Right lung (tissue), 10 donors: ENCODE measurements at places on chromosomes 3 and 15.

DNA sequence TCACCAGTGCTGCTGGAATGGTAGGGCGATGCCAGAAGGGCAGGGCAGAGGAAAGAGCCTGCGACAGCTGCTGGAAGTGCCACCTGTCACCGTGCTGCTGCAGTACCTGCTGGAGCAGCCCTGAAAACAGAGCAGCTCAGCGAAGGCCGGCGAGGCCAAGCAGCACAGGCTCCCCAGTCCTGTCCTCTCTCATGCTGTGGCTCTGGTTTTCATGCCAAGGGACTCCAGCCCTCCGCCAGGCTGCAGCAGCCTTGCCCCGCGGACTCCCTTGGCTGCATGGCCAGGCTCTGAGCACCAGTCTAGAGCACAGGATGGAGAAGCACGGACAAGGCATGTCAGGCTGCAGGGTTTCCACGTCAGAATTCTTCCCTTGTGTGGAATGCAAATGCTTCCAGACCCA lies 43.9 kb downstream of the ADCY5 start:
- DNase-seq = no peak

GRCh38 chr3:112303764-112304325 lies 9.8 kb upstream of the SLC9C1 start:
- no peak for DNase-seq

- no peak for DNase-seq
Measured at GRCh38 chr15:60644903-60645302, 166.0 kb upstream of the ICE2 start.

- DNase-seq = peak; percentile 13
Measured at GRCh38 chr15:72968531-72968922, 83.7 kb upstream of the NEO1 start.

GRCh38 chr3:123586131-123586530 lies 1.3 kb upstream of the HACD2 start:
- DNase-seq = peak; percentile 13

DNA sequence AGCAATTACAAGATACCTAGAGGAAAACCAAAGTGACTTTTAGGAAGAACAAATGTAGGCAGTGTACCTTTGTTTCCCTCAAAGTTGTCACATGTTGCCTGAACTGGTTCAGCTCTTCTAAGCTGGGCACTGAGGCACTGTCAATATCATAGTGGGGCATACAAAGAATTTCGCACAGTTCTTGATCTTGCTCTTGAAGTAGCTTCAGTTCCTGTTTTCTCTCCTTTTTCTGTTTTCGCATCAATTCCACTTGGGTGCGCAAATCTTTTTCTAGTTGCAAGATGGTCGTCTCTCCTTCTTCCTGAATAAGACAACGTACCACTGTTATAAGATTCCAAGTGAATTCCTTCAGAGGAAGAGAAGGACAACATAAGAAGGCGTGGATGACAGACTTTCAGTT lies 12.7 kb downstream of the PRC1 start:
- no peak for DNase-seq

- no peak for DNase-seq
Measured at GRCh38 chr15:83498801-83499200, 51.7 kb downstream of the SH3GL3 start.

GRCh38 chr15:86384186-86384585 lies 304.5 kb downstream of the AGBL1 start:
- DNase-seq = no peak

DNA sequence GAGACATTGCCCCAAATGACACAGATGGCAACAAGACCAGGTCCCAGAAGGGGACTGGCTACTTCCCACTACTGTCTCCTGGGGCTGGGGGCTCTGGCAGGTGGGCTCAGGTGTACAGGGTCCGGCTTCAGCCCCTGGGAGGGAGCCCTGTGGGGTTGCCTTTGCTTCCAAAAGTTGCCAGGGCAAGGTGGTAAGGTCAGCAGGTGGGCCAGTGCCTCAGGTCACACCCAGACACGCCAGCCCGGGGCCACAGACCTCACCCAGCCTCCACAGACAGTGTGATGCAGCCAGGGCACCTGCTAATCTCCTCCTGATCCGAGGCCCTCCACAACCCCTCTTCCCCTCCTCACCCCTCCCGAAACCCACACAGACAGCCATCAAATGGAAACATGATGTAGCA lies 7.5 kb downstream of the OXTR start:
- DNase-seq = no peak

GRCh38 chr15:45121020-45121419 lies 6.9 kb downstream of the DUOXA2 start:
- DNase-seq = no peak

GRCh38 chr3:147816752-147817151 lies 407.6 kb downstream of the ZIC1 start:
- DNase-seq = peak; percentile 36

GRCh38 chr3:97823046-97824004 lies 1.5 kb downstream of the CRYBG3 start:
- DNase-seq = peak; percentile 10

- no peak for DNase-seq
Measured at GRCh38 chr15:43126356-43126755, 7.0 kb upstream of the TMEM62 start.

- no peak for DNase-seq
Measured at GRCh38 chr3:32531010-32531647, 28.5 kb upstream of the CMTM6 start.

DNA sequence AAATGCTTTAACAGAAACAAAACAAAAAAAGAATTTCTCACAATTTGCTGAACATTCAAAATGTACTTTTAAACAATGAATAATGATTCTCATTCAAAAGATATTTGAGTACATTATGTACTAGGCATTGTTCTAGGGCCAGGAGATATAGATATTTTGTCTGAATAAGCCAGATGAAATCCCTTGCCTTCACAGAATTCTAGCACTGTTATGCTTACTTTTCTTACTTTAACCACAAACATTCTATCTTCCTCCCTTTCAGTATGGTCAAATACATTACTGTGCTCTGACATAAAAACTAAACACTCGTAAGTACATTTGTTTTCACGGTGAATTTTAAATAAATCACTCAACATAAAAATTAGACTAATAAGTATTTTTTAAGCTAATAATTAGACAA lies 116.7 kb downstream of the ADAM10 start:
- DNase-seq = no peak

- no peak for DNase-seq
Measured at GRCh38 chr3:172062761-172063160, 23.4 kb downstream of the FNDC3B start.

- peak; percentile 70 for DNase-seq
Measured at GRCh38 chr3:144351773-144352365, 380.2 kb downstream of the DIPK2A start.

GRCh38 chr3:113128386-113129015 lies 82.9 kb upstream of the BOC start:
- DNase-seq = no peak

- no peak for DNase-seq
Measured at GRCh38 chr3:131796111-131796510, 238.7 kb downstream of the CPNE4 start.

DNA sequence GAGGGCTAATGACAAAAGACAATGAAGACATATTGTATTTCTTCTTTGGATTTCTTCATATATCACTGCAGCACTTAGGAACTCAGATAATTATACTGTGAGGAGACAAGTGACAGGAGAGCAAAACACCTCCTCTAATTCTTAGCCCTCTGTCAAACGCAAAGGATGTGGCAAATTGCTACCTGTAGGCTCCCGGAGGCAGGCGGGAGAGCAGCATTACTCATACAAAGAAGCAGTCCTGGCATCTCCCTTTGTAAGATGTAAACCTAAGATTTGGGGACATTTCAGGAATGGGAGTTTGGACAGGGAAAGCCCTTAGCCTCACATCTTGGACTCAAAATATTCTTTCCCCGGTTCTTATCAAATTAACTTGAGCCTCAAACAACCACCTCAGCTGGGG lies 460.8 kb downstream of the SOX2 start:
- DNase-seq = no peak

GRCh38 chr3:124699051-124699450 lies 31.2 kb upstream of the UMPS start:
- no peak for DNase-seq

DNA sequence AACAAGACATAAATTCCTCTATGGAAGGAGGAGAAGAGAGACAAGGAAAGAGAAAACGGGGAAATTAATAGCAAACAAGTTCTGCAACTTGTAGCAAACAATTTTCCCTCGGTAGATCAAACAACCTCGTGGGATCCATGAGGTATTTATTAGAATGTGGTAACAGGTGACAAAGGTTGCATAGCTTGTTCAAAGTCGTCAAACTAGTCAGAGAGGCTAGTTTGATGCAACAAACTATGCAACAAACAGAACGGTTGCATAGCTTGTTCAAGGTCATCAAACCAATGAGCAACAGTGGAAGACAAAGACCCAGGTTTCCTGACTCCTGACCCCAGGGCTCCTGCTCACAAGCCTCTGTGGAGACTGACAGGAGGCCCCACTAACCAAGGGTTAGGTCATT lies 20.7 kb downstream of the MB21D2 start:
- DNase-seq = no peak

GRCh38 chr15:83732196-83732595 lies 78.3 kb downstream of the ADAMTSL3 start:
- DNase-seq = no peak

GRCh38 chr3:57896031-57896430 lies 112.2 kb upstream of the FLNB start:
- no peak for DNase-seq

DNA sequence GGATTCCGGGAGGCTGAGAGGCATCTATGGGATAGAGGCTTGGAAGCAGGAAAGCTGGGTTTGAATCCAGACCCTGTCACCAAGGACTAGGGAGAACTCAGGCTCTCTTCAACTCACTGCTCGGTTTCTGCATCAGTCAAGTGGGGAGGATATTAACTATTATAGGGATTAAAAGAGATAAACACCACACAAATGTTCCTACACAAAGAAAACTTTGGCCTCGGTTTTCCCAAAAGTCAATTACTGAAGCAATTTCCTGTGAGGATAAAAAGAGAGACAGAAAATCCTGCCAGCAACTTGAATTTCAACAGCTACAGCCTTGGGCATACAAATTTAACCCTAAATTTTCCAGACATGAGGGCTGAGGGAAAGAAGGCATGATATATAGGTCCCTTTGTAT lies 36.0 kb downstream of the ITGB5 start:
- DNase-seq = peak; percentile 39

DNA sequence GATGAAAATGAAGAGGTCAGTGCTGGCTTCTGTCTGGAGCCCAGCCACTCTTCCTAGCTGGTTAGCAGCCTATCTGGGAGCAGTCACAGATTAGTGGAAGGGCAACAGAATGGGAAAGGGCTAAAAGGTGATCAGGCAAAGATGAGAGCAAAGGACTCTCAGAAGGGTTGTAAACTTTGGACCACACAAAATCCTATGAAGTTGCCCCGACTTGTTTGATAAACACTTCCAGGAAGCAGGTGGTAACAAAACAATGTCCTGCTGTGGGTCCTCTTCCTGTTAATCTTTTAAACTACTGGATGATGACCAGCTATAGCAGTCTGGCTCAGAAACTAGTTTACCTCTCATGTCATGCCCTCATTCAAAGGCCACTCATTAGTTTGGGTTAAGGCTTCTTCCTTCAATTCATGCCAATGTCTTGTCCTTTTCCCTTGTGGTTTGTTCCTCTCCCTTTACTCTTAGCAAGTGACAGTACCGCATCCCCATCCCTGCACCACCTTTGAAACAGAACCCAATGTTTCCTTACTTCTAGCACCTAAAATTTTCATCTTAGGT lies 19.2 kb downstream of the POLG start:
- DNase-seq = no peak

DNA sequence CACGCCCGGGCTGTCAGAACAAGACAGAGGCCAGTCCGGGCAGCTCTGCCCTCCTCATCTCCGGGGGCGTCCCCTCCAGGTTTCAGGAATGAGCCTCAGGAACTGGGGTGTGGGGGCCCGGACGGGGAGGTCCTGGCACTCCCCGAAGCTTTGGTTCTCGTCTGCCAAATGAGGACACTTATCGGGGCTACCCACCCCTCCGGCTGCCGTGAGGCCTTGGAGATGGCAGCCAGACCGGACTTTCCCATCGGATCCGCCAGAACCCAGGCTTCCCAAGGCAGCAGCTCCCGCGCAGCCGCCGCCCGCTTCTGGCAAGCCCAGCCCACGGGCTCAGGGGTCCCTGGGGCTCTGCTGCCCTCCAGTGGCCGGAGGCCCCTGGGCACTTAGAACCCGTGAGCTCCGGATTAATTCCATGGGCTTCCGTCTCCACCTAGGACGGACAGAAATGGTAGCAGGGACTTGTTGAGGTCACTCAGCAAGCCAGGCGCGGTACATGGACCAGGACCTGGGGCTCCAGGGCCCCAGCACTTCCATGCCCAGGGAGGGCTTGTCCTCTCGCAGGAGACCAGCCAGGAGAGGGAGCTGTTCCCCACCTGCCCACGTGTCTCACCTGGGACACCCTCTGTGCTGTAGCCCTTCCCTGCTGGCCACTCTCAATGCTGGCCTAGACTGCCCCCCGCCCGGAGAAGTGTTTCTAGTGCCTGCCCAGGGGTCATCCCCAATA lies 89.4 kb downstream of the LINGO1 start:
- peak; percentile 84 for DNase-seq

DNA sequence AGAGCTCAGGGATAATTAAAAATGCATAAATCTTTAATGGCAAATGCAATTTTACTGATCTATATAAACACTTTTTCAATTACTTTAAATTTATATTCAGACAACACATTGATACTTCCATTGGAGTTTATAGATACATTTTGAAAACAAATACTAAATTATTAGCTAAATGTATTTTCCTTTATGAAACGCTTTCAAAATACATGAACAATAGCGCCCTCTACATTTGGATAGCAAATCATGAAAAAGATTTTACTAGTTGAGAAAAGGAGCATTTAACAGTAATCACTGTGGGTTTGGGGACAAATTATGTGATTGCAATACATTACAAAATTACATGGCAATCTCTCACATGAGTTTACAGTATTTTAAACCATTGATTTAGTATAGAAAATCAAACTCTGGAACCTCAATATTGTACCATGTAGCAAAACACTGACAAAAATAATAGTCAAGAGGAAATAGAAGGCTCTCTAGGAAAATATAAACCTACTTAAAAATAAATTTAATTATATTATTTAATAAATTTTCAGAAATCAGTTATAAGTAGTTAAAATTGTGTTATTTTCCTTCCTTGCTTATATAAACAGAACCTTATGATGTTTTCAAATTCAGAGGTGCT lies 207.9 kb downstream of the ZIC1 start:
- DNase-seq = no peak

DNA sequence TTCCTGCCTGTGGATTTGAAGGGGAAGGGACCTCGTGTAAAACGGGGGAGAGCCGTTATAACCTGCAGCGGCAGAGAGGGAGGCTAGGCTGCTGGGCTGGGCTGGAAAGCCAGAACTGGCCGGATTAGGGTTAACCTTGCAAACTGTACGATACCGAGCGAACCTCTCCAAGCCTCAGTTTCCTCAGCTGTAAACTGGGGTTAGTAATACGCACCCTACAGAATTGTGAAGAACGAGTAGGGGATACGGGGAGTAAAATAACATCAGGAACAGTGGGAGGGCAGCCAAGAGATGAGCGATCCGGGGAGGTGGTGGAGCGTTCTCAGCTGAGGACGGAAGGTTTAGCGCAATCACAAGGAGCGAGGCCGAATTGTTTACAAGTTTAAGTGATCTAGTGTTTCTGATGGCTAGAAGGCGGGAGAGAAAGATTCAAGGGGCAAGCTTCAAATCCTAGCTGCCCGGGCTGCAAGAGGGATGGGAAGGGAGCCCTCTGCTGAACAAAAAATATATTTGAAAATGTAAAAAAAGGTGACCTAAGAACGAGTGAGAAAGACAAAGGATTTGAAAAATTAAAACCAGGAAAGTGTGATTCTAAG lies 768 bp upstream of the SEMA5B start:
- peak; percentile 67 for DNase-seq
